ENCODE measurements at places on chromosomes 6 and 20.

DNA sequence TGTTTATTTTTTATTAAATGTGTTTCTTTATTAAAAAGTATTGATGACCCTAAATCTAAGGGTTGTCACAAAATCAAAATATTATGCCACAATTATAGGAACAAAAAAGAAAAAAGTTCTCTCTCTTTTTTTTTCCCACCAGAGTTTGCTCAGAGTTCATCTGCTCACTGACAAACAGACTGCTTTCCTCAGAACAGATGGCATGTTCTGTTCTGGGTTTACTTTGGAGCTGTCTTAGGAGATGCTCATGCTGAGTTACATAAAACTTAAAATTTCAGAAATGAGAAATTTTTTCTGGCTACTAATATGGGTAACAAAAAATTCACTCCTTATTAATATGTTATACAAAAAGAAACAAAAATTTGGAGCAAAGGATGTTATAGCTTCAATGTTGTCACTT lies 30.3 kb downstream of the STK38 start:
- DNase-seq, result no peak

DNA sequence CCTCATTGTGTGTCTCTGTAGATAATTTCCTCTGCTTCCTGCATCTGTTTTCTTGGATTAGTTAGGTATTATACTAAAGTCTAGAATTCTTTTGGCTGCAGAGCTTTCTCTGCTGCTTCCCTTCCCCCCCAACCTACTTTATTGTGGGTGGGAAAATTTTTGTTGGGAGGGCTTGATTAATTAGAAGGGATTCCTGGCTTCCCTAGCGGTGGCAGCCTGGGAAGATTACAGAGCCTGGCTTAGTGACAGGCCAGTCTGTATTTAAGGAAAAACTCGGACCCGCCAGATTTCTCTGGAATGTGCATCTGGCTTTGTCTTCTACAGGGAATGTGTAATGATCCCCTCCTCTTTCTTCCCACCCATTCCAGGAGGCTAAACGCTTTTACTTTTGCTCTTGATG lies 31.2 kb downstream of the SLX4IP start:
- no peak for DNase-seq

- DNase-seq, result no peak
Measured at GRCh38 chr6:131290955-131291354, 155.7 kb downstream of the AKAP7 start.

DNA sequence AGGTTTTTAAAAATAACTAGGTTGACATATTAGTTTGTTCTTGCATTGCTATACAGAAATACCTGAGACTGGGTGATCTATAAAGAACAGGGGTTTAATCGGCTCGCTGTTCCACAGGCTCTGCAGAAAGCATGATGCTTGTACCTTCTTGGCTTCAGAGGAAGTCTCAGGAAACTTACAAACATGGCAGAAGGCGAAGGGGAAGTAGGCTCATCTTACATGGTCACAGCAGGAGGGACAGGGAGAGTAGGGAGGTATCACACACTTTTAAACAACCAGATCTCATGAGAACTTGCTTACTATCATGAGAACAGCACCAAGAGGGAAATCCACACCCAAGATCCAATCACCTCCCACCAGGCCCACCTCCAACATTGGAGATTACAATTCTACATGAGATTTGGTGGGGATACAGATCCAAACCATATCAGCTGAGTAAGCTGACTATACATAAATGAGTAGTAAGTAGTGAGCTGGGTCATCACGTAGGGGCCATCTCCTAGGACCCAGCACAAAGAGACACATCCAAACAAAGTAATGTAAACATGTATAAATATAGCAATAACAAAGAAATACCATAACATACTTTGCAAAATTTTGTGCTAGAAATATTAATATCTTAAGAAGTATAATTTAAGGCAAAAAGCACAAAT lies 31.4 kb upstream of the SIRPG start:
- no peak for DNase-seq

DNA sequence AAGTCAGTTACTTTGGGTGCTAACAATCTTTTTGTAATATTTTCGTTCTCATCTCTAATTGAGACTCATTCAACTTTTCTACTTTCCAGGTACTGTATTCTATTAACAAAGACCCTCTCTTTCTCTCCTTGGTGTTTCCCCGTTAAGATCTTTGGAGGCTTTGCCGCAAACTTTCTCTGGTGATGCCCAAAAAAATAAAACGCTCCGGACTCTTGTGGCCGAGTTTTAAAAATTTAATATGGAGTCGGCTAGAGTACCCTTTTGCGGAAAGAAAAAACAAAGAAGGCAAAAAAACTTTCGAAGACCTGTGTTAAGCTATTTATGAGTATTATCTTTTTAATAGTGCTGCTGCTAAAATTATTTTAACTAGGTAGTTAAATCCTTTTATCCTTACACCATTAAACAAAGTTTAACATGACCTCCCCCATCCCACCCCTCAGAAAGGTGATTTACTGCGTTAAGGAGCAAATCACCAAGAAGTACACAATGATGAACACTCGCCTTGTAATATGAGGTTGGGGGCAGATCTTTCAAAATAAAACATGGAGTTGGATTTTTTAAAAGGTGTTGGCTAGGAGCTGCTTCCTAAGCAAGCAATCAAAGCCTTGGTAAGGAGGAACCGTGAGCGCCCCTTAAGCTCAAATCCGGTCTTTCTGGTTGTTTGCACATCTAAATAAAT lies 10.0 kb downstream of the SIM1 start:
- no peak for DNase-seq

GRCh38 chr6:63963769-63964315 lies 328.2 kb downstream of the PHF3 start:
- DNase-seq, result no peak

GRCh38 chr6:56407883-56408410 lies 160.6 kb upstream of the COL21A1 start:
- no peak for DNase-seq

- DNase-seq, result no peak
Measured at GRCh38 chr6:148514091-148514845, 171.6 kb downstream of the SASH1 start.

DNA sequence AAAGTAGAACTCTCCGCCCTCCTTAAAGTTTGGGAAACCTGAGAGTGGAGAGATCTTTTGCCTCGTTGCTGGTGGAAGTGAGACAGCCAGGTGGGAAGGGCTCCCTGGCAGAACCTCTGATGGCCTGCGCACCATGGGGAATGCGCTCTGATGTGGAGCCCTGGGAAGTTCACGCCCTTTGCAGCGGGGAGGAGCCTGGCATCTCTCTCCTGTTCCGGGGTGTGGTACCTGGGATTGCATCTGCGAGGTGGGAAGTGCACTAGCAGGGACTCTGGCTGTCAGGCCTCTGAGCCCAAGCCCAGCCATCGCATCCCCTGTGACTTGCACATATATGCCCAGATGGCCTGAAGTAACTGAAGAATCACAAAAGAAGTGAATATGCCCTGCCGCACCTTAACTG lies 159.8 kb downstream of the AKAP7 start:
- DNase-seq, result no peak

DNA sequence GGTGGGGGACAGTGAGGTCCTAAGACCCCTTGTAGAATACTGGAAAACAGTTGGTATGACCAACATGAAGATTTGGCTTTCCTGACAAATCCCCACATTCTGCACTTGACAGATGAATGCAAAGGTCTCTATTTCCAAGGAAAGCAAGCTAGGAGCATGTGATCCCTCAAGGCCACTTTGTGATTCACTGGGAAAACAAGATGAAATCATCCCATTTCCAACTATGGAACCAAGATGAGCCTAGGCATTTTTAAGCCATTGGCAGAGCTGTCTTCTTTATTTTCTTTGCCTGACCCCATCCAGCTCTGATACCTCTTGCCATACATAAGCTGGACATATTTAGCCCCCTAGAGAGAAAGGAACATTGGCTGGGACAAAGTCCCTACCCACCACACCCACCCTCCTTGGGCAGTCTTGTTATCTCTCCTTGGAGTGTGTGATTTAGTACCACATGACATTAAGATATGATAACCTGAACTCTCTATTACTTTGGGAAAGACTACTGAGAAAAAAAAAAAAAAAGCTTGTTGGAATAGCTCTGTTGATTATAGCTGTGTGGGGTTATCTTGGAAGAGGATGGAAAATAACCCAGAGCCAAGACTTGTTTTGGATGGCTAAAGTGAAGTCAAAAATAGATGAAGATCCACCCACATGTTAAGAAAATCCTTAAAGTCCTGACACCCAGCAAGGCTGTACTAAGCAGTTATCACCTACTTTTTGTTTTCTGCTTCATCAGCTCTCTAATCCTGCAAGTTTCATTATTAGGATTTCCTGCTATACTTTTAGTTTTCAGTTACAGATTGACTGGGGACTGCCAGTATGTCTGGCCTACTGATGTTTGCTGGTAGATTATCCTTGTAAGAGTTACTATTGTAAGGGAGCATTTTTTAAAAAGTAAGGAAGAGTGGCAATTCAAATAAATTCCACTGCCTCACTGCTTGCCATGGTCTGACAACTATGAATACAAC lies 90.1 kb upstream of the PREP start:
- DNase-seq, result no peak

DNA sequence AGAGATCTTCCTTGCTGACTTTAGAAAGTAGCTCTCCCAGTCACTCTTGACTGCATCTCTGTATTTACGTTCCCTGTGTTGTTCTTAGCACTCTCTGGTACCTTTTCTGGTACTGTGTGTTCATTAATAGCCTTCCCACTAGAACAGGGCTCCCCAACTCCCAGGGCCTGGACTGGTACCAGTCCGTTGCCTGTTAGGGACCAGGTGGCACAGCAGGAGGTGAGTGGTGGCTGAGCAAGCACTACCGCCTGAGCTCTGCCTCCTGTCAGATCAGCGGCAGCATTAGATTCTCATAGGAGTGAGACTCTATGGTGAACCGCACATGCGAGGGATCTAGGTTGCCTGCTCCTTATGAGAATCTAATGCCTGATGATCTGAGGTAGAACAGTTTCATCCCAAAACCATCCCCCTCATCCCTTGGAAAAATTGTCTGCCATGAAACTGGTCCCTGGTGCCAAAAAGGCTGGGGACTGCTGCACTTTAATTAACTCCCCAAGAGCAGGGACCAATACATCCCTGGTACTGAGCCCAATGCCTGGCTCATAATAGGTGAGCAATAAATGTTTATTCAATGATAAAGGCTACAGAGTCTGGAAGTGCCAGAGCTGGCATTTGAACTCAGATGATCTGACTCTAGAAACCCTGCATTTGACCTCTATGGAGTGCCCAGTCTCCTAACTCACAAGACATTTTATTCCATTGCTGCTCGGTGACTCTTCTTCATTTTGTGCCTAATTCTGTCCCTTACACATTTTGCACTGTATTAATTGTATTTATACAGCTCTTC lies 11.0 kb downstream of the UTRN start:
- no peak for DNase-seq

DNA sequence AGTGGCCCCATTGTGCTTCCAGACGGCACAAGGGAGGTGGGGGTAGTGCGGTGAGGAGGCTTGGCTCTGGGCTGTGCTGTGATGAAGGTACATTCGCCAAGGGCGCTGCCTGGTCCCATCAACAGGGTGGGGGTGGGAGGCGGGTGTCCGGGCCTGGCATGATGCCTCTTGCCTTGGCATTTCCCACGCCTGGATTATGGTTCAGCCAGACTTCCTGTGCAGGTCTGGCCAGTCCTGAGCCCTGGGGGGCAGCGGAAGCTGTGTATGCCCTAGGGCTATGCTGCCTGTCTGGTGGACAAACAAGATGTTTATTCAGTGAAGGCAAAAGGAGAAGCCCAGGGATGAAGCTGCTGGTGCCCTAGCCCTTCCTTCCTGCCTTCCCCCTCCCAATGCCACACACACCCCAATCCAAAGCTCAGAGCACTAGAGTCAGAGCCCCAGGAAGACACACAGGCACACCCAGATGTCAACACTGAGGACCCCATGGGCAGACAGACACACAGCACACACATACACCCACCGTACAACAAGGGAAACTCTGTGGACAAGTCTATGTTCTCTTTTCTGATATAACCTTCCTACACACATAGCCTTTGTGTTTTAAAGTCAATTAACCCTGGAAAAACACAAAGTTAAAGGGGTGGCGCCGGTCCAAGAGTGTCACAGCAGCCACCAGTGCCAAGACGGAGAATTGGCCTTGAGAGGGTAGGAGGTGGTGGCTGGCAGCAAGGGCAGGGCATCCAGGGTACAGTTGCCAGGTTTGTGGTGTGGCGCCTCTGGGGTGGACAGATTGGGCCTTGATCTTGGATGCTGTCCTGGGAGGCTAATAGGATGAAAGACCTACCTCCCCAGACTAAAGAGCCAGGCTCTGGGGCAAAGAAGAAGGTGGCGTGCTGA lies 54.7 kb upstream of the SAYSD1 start:
- DNase-seq, result no peak

DNA sequence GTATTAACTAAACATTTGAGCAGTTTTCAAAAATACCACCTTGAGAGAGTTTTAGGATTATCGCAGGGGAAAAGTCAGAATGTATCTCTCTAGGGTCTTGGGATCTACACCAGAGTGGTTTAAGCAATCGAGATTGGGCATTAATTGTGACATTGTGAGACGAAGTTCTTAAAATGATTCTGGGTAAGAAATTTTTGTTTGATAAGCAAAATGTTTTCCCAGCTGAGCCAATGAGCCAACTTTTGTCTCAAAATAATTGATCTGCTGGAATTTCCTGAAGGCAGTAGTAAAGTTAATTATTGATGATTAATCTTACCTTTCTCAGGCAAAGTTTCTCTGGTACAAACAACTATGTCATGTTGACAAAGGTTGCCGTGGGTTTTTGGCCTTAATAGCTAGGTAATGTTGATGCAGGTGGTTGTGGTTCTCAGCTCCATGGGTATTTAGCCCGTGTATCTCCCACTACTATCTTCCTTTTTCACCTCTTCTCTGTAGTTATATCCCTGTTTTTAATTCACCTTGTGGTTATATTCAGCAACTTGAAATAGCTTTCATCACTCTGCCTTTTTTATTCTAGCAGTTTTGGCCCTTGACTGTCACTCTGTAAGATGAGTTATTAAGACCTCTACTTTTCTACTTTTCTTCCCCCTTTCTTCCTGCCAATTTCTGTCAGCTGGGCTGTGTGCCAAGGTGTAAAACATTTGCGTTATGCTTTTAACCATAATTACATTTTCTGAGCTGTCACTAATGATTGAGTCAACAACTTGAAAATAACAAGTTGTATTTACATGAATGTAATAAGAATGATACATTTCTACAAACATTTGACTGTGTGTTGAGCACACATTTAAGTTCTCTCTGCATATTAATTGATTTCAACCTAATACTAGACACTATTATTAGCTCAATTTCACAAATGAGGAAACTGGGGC lies 368.3 kb upstream of the BTBD3 start:
- no peak for DNase-seq

DNA sequence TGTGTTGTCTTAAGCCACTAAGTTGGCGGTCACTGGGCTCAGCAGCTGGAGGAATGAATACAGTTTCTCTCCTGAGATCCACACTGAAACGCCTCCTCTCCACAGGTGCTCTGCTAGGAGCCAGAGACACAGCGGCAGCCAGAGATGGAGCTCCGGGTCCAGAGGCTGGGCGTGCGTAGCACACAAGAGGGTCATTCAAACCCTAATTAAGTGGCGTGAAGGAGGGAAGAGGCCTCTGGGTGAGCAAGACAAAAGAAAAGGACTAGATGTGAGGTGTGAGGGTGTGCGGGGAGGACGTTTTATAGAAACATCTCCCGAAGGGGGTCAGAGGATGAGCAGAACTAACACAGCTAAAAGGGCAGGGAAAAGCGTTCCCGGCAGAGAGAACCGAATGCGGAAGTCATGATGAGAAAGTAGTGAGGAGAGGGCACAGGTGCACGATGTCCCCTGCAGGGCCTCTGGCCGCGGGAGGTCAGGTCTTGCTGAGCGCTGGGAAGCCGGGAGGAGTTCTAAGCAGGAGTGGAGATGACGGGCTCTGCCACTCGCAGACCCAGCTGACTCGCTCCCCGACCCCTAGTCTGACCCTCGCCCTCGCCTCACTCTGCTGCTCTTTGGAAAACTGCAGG lies 54.4 kb downstream of the BMP7 start:
- no peak for DNase-seq
